ENCODE measurements at places on chromosomes 1 and 21.

- no peak for DNase-seq
Observed at GRCh38 chr1:200588698-200589097, 31.9 kb downstream of the KIF14 start.

GRCh38 chr1:246698466-246699094 is 25.6 kb upstream of the SCCPDH start:
- DNase-seq = no peak

DNA sequence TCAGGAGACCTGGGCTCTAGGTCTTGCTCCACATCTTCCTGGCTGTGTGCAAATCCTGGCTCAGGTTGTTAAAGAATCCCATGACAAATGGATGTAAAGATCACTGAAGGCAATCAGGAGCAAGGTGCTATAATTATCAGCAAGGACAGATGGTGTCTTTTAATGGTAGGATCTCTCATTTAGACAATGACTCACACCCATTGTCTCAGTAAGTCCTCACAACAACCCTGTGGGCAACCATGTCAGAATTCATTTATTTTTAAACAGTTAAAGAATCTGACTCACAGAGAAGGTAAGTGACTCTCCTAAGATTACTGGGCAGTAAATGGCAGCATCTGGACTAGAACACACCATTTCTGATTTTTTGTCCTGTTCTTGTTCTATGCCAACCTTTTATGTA is 32.8 kb downstream of the RNASEL start:
- no peak for DNase-seq

DNA sequence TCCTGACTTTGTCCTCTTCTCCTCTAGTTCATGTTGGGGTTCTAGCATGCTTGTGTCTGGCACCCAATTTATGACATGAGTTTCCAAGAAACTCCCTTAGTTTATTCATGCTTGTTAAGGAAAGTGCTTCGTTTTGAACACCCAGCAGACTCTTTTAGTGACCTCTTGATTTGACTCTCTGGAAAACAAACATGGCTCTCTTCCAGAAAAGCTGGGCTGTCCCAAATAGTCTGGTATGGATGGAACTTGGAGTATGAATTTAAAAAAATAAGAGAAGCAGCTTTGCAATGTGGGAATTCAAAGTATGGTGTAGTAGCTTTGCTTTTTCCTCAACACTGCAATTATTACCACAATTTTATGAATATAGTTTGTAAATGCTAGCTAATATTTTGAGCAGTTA is 143.4 kb upstream of the C8B start:
- DNase-seq = no peak

DNA sequence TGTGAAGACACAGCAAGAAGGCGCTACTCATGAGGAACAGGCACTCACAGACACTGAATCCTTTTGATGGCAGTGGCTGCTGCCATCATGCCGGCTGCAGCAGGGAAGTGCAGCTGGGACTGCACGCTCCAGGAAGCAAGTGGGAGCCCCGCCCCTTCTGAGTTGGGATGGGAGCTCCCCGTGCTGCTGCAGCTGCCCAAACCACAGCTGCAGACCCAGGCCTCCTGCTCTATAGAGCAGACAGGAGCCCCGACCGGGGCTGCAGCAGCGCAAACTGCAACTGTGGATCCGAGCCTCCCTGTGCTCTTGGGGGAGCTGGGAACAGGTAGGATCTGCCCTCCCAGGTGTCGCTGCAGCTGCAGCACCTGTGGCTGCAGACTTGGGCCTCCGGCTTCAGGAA is 65.2 kb upstream of the MARK1 start:
- DNase-seq = no peak

GRCh38 chr1:223856386-223856785 is 10.6 kb upstream of the TP53BP2 start:
- DNase-seq = no peak

GRCh38 chr1:47409311-47410067 is 6.6 kb upstream of the FOXE3 start:
- no peak for DNase-seq

DNA sequence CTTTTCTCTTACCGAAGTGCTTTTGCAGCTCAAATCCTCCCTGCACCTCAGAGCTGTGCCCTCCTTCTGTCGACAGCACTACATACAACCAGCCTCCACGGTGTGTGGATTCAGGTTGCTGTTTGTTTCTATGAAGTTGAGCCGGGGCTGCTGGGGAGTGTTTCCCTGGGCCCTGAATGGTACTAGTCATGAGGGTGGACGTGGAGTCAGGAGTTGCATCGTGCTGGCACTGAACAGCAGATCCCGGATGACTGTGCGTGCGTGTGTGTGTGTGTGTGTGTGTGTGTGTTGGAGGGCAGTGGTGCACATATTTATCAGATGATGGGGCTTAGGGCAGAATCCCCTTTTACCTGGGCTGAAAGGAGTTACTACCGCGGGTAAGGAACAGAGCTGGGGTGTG is 47.0 kb downstream of the ACTL8 start:
- DNase-seq = no peak

GRCh38 chr1:231209531-231209930 is 31.5 kb upstream of the GNPAT start:
- no peak for DNase-seq
